Stimulated activated CD8-positive, alpha-beta memory T cell treated with anti-CD3 and anti-CD28 coated beads, Interleukin-7, amount 100 ng/mL, for 24 hours (primary cell): ENCODE measurements at places on chromosomes 5 and 9.

DNA sequence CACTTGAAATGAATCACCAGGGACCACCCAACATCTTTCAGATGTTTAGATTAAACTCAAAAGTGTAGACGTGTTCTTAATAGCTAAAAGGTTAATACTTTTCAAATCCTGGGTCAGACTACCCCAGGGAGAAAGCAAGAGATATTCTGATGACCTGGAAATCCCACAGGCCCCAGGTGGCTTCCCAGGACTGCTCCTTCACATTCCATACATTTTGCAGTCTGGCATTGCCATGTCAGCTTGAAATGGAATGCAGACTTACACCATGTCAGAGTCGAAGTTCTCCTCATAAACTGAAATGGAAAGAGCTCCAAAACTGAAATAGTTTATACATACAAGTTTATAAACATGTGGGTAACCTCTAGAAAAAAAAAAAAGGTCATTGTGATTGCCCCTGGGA is 61.5 kb downstream of the TMEM167A start:
- DNase-seq = no peak

GRCh38 chr9:36802201-36802920 is 229.7 kb downstream of the MELK start:
- no peak for DNase-seq

GRCh38 chr5:40984884-40985283 is 75.6 kb downstream of the C7 start:
- no peak for DNase-seq

DNA sequence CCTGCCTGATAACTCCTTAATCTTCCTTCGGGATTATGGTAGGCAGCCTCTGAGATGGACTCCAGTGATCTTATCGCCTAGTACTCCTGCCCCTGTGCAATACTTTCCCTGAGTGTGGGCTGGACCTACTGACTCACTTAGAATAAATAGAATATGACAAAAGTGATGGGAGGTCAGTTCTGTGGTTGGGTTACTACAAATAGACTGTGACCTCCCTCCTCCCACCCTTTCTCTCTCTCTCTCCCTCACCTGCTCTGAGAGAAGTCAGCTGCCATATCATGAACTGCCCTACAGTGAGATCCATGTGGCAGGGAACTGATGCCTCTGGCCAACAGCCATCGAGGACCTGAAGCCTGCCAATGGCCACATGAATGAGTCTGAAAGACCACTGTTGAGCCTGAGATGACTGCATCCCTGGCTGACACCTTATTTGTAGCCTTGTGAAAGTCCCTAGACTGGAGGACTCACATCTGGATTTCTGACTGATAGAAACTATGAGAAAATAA is 31.7 kb downstream of the NRG2 start:
- no peak for DNase-seq

DNA sequence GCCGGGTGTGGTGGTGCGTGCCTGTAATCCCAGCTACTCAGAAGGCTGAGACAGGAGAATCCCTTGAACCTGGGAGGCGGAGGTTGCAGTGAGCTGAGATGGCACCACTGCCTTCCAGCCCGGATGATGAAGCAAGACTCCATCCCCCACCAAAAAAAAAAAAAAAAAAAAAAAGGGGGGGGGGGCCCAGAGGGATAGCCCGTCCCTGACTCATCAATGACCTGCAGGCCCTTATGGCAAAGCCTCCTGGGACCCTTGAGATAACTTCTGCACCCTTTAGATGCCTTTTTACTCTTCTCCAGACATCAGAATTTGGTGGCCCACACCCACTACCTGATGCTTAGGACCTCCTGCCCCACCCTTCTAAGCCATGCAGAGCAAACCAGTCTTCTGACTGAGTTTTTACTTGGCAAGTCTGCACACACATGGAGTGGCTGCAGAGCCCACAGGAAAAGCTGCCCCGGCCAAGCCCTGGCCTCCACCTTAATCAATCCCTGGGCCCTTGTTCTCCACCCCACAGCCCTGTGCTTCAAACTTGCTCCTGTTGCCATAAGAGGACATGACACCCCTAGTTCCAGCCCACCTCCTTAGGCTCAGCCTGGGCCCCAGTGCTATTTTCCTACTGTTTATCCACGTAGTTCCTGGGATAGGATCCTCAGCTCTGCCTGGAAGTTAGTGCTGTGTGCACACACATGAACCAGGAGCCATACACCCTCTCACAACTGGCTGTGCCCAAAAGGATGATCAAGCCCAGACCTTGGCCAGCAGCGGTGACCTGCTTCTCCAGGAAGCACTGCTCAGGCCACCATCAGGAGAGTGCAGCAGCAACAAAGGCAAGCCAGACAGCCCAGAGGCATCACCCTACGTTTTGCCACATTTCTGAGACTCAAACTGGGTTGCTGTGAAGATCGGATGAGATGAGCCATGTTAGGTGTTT is 5.1 kb downstream of the MGAT1 start:
- DNase-seq = no peak

- DNase-seq = no peak
Observed at GRCh38 chr9:70347046-70347445, 67.4 kb downstream of the KLF9 start.

- no peak for DNase-seq
Observed at GRCh38 chr5:146921225-146921624, 42.7 kb upstream of the PPP2R2B start.

- no peak for DNase-seq
Observed at GRCh38 chr5:11411621-11412020, 492.6 kb downstream of the CTNND2 start.

- no peak for DNase-seq
Observed at GRCh38 chr5:136276946-136277345, 84.0 kb upstream of the SMIM32 start.

DNA sequence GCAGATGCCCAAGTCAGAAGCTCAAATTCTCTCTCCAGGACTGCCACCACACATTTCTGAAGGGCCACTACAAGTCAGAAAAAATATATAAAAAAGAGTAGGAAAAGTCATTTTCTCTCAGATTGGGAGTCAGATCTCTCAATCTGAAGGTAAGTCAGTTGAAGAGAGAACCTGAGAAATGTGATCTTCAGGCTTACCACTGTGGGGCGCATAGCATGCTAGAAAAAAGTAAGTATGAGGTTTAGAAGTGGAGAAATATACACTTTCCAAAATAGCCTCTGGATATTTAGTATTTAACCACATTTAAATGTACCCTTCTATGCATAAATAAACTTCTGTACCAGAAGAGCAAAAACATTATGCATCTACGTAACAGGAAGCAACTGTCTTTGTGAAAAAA is 800.7 kb upstream of the CTNND2 start:
- no peak for DNase-seq

- DNase-seq = no peak
Observed at GRCh38 chr5:52623291-52623690, 164.4 kb upstream of the ITGA1 start.

DNA sequence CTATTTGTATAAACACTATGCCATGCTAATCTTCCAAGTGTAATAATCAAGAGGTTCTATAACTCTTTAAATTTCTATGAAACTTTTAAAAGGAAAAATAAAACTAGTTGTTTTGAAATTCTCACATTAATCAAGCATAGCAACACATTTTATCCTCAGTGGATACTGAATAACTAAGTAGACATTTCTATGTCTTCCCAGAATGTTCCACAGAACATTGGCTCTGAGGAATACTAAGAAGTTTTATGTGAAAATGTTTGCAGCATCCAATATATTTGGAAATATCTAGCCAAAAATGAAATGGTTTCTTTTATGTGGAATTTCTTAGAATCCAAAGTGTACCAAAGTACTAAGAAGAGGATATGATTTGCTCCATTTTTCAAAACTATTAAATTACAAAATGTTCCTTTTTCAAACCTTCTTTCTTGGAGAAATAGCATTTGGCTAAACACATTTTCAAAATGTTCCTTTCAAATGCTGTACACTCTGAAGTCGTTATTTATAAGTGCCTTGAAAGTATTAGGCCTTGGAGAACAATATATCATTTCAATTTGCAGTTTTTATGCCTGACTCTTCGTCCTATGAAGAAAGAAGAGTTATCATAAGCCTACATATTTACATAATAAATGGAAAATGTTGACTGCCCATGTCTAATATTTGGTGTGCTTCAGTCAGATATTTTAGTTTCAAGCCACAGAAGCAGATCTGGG is 175.6 kb upstream of the COX7C start:
- DNase-seq = no peak

- DNase-seq = no peak
Observed at GRCh38 chr9:37602817-37603216, 10.4 kb upstream of the TOMM5 start.

GRCh38 chr9:4680173-4680525 is 780 bp downstream of the CDC37L1 start:
- DNase-seq = no peak

DNA sequence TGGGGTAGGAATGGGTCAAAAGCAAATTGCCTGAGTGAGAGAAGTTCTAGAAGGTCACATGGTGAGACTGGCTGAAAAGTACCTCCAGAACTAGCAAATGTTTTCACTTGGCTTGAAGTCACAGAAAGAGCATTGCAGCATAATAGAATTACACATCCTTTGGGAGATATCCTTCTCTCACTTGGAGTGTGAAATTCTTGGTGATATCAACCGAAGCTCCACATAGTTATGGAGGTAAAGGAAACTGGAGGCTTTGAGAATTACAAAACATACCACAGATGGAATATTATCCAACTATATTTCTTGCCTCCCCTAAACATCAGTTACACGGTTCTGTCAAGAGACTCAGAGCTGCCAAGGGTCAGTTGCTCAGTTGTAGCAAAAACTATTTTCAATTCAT is 182.4 kb downstream of the SEMA5A start:
- DNase-seq = no peak

GRCh38 chr9:88258024-88258423 is 119.7 kb upstream of the SPATA31C2 start:
- no peak for DNase-seq

GRCh38 chr5:68074048-68074632 is 141.4 kb upstream of the PIK3R1 start:
- DNase-seq = no peak

DNA sequence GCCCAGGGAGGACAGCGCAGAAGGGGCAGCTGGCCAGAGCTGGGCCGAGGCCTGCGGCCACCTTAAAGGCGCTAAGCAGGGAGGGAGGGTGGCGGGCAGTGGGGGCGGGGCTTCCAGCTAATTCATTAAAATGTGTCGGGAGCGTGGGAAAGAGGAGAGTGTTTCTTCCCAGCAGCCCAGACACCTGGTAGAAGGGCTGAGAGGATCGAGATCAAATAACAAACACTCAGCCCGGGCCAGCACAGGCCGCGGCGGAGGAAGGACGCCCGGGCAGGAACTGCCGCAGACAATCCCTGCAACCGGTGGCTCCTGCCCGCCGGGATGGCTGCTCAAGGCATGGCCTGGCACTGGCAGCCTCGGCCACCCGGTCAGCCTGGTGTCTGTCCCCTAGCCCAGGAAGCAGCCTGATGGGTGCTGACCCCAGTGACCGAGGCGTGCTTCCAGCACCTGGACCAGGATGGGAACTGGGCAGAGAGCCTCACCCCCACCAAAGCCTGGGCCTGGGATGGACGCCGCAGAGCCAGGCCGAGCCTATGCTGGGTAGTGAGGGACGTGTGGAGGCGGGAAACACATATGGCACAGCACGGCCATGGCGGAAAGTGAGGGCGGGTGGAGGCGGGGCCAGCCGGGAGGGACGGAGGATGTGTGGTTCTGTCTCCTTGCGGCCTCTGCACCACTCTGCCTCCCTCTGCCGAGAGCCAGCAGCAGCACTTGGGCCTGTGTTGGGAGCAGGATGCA is 3.2 kb upstream of the NRARP start:
- peak; percentile 19 for DNase-seq

GRCh38 chr5:24606971-24607370 is 37.8 kb downstream of the CDH10 start:
- DNase-seq = no peak

DNA sequence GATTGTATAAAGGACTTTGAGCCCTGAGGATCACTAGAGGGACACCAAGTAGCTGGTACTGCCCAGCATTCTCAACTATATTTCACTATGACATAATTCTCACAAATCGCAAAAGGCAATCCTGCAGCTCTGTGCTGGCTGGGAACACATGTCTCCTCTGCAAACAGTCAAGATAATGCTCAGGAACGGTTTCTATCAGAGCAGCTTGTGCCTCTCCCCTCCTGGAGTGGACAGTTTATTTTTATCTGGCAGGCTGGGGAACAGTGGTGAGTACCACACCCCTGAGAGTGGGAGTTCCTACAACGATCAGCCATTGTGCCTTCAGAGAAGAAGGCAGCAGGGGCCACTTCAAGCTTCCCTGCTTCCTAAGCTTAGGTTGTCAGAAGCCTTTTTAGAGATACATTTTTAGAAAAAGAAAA is 65.8 kb downstream of the ERAP1 start:
- no peak for DNase-seq

- DNase-seq = no peak
Observed at GRCh38 chr9:18855656-18856055, 177.4 kb downstream of the SAXO1 start.

DNA sequence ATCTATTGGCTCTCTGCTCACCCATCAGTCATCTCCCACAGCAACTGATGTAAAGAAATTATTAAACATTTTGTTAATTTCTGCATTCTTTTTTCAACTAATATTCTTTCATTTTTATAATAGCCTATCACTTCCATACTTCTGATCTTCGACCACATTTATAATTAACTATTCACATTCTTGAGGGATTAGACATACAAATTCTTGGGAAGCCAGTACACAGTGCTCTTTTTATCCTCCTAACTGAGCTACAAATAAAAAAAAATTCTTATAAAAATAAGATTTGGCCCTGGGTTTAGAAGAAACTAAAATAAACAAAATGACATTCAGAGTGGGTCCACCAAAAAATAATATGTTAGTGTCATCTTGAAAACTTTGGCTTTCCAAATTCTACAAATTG is 103.7 kb upstream of the ITGA1 start:
- DNase-seq = no peak

GRCh38 chr5:177510567-177511053 is 984 bp upstream of the DOK3 start:
- DNase-seq = no peak
